K562 (cell line): ENCODE measurements at places on chromosomes 5 and 9. TPM values are rescaled to one million over a fixed set of nuclear protein-coding genes. Genes with fewer than 3 reads are reported as not detected.

DNA sequence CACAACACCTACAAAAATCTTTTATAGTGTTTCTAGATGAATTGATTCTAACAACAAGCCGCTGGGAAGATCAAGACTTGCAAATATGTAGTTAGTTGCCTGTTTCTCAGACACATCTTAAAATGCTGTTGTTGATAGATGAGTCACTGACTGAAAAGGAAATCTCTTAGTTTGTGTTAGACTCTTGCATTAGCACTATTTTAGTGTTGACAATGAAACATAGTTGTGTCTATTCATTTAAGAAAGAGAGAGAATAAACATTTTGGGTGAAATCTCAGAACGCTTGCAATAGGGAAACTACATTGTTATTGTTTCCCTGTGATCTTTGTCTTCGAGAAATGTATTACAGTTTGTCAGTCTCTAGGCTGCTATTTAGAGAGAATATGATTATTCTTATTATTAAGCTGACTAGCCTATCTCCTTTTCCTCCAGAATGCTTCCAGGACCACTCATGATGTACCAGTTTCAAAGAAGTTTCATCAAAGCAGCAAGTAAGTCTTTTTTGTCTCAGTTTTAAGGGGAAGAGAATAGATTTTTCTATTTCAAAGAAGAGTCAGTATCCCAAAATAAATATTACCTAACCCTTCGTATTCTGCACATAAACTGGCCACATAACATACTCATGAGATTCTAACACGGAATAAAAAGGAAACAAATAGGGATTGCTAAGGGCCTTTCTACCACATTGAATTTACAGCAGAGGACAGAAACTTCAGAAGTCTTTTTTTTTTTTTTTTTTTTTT is 285.6 kb downstream of the ARHGAP26 start:
- 0 out of 2 replicates have a peak, but pooled peaks cover 4% of the 10 kb centered on the region for H3K27me3 ChIP-seq
- no peak for DNase-seq
- H3K36me3 ChIP-seq: no peaks in the 10 kb centered on the region
- H3K4me3 ChIP-seq: no peak overlapping the region

- H3K27ac ChIP-seq: no peak overlapping the region
- 0 out of 2 replicates have a peak, but pooled peaks cover 4% of the 10 kb centered on the region for H3K4me1 ChIP-seq
- peaks cover 19% of the 10 kb centered on the region for H3K27me3 ChIP-seq
- H3K36me3 ChIP-seq: no peaks in the 10 kb centered on the region
- no peak for DNase-seq
Observed at GRCh38 chr9:122120316-122121071, 27.4 kb upstream of the TTLL11 start.

DNA sequence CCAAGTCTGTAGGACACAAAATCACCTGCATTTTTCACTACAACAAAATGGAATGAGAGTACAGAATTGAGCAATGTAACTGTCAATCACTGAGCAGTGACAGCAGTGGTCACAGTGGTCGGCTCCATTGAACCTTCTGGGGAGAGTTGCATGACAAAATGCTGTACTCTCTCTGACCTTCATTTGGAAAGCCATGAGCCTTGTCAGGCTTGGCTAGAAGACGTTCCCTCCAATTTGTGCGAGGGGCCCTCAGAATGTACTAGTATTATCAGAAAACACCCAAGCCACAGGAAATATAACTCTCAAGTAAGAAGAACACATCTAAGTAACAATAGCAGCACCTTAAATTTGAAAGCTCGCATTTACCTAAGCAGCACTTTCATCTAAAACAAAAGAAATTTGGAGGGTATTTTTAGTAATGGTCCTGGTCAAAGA is 425.6 kb upstream of the MEF2C start:
- no peak overlapping the region for H3K4me3 ChIP-seq
- DNase-seq: peak; percentile 35
- H3K4me1 ChIP-seq: peaks cover 21% of the 10 kb centered on the region
- H3K27ac ChIP-seq: peak overlapping the region; percentile 6; the same call in 1 of the 3 replicates

DNA sequence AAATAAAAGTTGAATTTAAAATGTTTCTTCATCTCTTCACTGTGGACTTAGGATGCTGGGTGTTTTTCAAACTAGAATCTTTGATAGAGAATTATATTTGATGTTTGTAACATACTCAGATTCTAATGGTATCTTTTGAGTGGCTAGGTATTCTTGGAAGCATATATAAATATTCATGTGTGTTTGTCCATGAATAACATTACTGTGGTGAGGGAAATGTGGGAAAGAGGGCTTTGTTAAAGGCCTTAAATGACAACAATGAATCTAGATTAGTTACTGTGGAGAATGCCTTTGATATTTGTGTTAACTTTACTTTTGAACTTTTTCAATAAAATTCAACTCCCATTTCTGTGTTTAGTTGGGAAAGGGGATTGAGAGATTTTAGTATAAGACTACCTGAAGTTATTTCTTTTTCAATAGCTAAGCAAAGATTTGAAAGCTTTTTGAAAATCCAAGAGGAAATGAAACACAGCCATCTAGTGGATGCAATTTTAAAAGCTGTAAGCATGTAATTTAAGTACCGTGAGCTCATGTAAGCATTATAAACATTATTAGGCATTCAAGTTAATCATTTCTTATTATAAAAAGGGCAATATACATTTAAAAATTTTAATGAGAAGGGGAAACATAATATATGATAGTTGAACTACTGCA is 69.6 kb downstream of the CCDC171 start:
- H3K27ac ChIP-seq: no peak overlapping the region
- no peaks in the 10 kb centered on the region for H3K27me3 ChIP-seq
- H3K4me1 ChIP-seq: no peaks in the 10 kb centered on the region
- no peak overlapping the region for H3K4me3 ChIP-seq

GRCh38 chr5:96214442-96215197 is 218.4 kb downstream of the PCSK1 start:
- no peaks in the 10 kb centered on the region for H3K36me3 ChIP-seq
- H3K4me3 ChIP-seq: no peak overlapping the region
- H3K27me3 ChIP-seq: no peaks in the 10 kb centered on the region
- no peaks in the 10 kb centered on the region for H3K4me1 ChIP-seq

GRCh38 chr5:127305493-127305892 is 14.9 kb downstream of the MEGF10 start:
- H3K27ac ChIP-seq: no peak overlapping the region
- H3K4me1 ChIP-seq: no peaks in the 10 kb centered on the region
- no peak overlapping the region for H3K4me3 ChIP-seq
- H3K36me3 ChIP-seq: no peaks in the 10 kb centered on the region
- 0 out of 2 replicates have a peak, but pooled peaks cover 3% of the 10 kb centered on the region for H3K27me3 ChIP-seq

- no peak overlapping the region for H3K27ac ChIP-seq
- no peaks in the 10 kb centered on the region for H3K36me3 ChIP-seq
- no peak overlapping the region for H3K4me3 ChIP-seq
- H3K4me1 ChIP-seq: peaks cover 14% of the 10 kb centered on the region; the same call in 2 of the 3 replicates
- DNase-seq: no peak
Observed at GRCh38 chr5:133514456-133514855, 97.9 kb downstream of the FSTL4 start.

DNA sequence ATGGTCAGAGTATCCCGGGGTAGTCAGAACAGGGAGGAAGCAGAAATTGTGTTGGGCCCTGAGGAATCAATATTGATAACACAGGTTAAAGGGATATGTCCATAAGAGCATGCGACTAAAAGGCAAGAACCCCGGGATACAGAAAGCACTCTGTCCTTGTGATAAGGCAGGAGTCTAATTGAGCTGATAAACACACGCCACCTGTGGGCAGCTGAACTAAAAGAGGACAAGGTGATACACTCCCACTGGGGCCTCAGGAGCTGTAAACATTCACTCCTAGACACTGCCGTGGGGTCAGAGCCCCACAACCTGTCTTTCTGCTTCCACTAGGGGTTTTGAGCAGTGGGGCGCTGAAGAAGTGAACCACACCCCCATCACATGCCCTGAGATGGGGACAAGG is 144.7 kb upstream of the MPDZ start:
- H3K27ac ChIP-seq: no peak overlapping the region
- H3K4me1 ChIP-seq: no peaks in the 10 kb centered on the region
- no peaks in the 10 kb centered on the region for H3K27me3 ChIP-seq
- no peak overlapping the region for H3K4me3 ChIP-seq

GRCh38 chr5:114702136-114702535 is 340.3 kb downstream of the KCNN2 start:
- no peak overlapping the region for H3K27ac ChIP-seq
- no peak overlapping the region for H3K4me3 ChIP-seq
- no peaks in the 10 kb centered on the region for H3K27me3 ChIP-seq
- no peaks in the 10 kb centered on the region for H3K4me1 ChIP-seq
- no peaks in the 10 kb centered on the region for H3K36me3 ChIP-seq

GRCh38 chr5:129046151-129046550 is 48.4 kb upstream of the ISOC1 start:
- H3K27me3 ChIP-seq: no peaks in the 10 kb centered on the region
- no peaks in the 10 kb centered on the region for H3K4me1 ChIP-seq
- no peak for DNase-seq
- no peaks in the 10 kb centered on the region for H3K36me3 ChIP-seq
- no peak overlapping the region for H3K4me3 ChIP-seq

- DNase-seq: peak; percentile 38
- no peaks in the 10 kb centered on the region for H3K4me1 ChIP-seq
- H3K4me3 ChIP-seq: no peak overlapping the region
- 0 out of 3 replicates have a peak, but pooled peaks cover 2% of the 10 kb centered on the region for H3K27me3 ChIP-seq
Observed at GRCh38 chr5:74648835-74649293, 8.3 kb upstream of the ENC1 start.

DNA sequence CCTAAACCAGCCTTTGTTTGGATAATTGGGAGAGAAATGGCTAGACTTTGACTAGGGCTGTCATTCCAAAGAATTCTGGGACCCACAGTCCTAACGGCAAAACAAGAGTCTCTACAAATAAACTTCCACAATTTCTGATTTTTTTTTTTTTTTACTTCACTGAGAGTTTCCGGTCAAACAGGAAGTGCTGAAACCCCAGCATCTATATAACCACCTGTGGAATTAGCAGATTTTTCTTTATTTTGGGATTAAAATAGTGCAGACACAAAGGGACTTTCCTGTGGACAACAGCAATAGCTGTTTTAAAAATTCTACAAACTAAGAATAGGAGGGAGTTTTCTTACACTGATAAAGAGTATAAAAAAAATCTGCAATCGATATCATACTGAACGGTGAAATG is 157.4 kb downstream of the ARSB start:
- no peaks in the 10 kb centered on the region for H3K36me3 ChIP-seq
- no peaks in the 10 kb centered on the region for H3K4me1 ChIP-seq
- no peak for DNase-seq
- H3K27me3 ChIP-seq: no peaks in the 10 kb centered on the region; the same call in 1 of the 3 replicates
- no peak overlapping the region for H3K4me3 ChIP-seq

- DNase-seq: no peak
- H3K27me3 ChIP-seq: no peaks in the 10 kb centered on the region
- no peak overlapping the region for H3K4me3 ChIP-seq
Observed at GRCh38 chr9:101132801-101133200, 104.3 kb downstream of the PLPPR1 start.

Gene ADAMTS12
- total RNA-seq: 0.11 TPM in 1 of 2 replicates, not detected in the other

Gene GARIN3
- total RNA-seq: not detected in 2 replicates

Gene IGFBPL1
- total RNA-seq: not detected in 2 replicates

Gene TMEM215
- total RNA-seq: not detected in 2 replicates

Gene GABRA6
- not detected in 2 replicates for total RNA-seq

Gene TAF11L10
- total RNA-seq: 0.53 TPM in 1 of 2 replicates, not detected in the other

Gene PCDHA2
- total RNA-seq: not detected in 2 replicates
